ENCODE measurements at places on chromosomes 5 and 9. TPM values are rescaled to one million over a fixed set of nuclear protein-coding genes. Genes with fewer than 3 reads are reported as not detected.

RIOK2 gene
- 47.1 TPM for total RNA-seq

PCDHA1 gene
- total RNA-seq, result not detected

MARCOL gene
- not detected for total RNA-seq

RNF44 gene
- total RNA-seq, result 9.6 TPM

CARTPT gene
- not detected for total RNA-seq

DOCK2 gene
- under 0.01 TPM for total RNA-seq

PRR16 gene
- 0.66 TPM for total RNA-seq

Data from thoracic aorta endothelial cell (primary cell).